ENCODE measurements at places on chromosomes 6 and 20. TPM values are rescaled to one million over a fixed set of nuclear protein-coding genes. Genes with fewer than 3 reads are reported as not detected.

Gene COX4I2
- 16.2 TPM for total RNA-seq

Gene MCCD1
- total RNA-seq: not detected

Gene TAGAP
- 2.1 TPM for total RNA-seq

Gene SALL4
- total RNA-seq: 0.52 TPM

Gene LPIN3
- total RNA-seq: 0.52 TPM

Gene UNC93A
- total RNA-seq: not detected

Gene FNDC11
- total RNA-seq: 0.52 TPM

Gene ARFGEF3
- total RNA-seq: 1.0 TPM

Gene C2
- 8.4 TPM for total RNA-seq

Gene VGLL2
- 17.7 TPM for total RNA-seq

Gene FAM83C
- total RNA-seq: not detected

Gene ZBTB46
- 52.2 TPM for total RNA-seq

Gene NHLRC1
- 3.1 TPM for total RNA-seq

Gene TFAP2C
- total RNA-seq: not detected

Gene ACSS1
- total RNA-seq: 8.9 TPM

Gene SEL1L2
- total RNA-seq: not detected

Gene FAM184A
- 10.4 TPM for total RNA-seq

Gene UCKL1
- 15.7 TPM for total RNA-seq

Gene PTPRK
- 37.1 TPM for total RNA-seq

Gene BMP7
- total RNA-seq: 3.7 TPM

Gene SNX9
- 19.3 TPM for total RNA-seq

Gene HDGFL1
- not detected for total RNA-seq

Gene PRPH2
- total RNA-seq: 5.7 TPM

Gene TPX2
- total RNA-seq: 8.4 TPM

Gene RGS17
- total RNA-seq: under 0.01 TPM

Gene SLC35A1
- total RNA-seq: 12.5 TPM

Gene SSTR4
- not detected for total RNA-seq

Gene HLA-DQB1
- 7.8 TPM for total RNA-seq

Gene SLC18B1
- total RNA-seq: 12.0 TPM

Gene RNF144B
- 15.1 TPM for total RNA-seq

Gene MROH8
- 1.0 TPM for total RNA-seq

Gene TREM1
- under 0.01 TPM for total RNA-seq

Gene PLCG1
- total RNA-seq: 66.3 TPM

Gene CYP24A1
- total RNA-seq: 1.0 TPM

Gene AGER
- 0.52 TPM for total RNA-seq

Gene NRN1
- total RNA-seq: 13.6 TPM

Gene FANCE
- 21.9 TPM for total RNA-seq

Gene CBLN4
- 0.52 TPM for total RNA-seq

Gene KIZ
- total RNA-seq: 8.9 TPM

Gene DACT2
- 2.6 TPM for total RNA-seq

Gene GPR6
- total RNA-seq: not detected

Measured in skeletal muscle tissue (tissue), 5 donors.